NCI-H460 (cell line): ENCODE measurements at places on chromosomes 7 and 10.

GRCh38 chr10:776772-777171 is 87.3 kb upstream of the DIP2C start:
- no peak for DNase-seq

DNA sequence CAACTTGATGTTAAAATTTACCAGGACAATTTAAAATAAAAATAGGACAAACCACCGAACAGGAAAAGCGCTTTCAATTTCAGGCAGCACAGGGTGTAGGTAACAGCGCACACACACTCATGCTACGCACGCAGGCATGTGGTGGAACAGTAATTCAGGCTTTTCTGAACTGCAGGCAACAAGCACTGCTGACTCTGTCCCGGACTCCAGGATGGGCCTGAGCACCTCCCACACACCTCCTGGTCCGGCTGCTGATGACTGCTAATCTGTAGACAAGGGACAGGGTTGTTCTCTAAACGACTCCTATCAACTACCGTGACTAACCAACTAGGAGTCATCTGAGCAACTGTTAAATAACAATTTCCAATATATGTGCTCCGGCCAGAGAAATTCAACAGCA is 192.6 kb upstream of the FRMD4A start:
- no peak for DNase-seq

DNA sequence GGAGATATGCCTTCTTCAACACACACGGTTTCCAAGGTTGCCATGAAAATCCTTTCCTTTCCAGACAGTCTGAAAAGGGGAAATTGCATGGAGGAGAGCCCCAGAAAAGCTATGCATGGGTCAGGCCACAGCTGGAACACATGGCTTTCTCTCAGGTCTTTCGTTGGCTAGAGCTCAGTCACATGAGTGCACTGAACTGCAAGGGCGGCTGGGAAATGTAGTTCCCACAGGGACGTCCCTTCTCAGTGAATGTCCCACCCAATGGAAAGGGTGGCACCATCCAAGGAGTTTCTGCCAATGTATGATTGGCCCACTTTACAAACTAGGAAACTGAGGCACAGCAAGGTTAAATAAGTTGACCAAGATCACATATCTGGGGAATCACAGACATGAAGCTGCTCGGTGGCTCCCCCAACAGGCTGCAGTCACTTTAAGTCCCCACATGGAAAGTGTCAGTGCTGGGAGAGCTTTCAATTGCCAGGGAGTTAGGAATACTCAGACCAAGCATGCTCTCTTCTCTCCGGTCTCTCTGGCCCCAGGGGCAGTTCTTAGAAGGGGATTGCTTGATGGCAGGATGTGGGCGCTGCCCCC is 571.3 kb downstream of the GLRX3 start:
- no peak for DNase-seq

DNA sequence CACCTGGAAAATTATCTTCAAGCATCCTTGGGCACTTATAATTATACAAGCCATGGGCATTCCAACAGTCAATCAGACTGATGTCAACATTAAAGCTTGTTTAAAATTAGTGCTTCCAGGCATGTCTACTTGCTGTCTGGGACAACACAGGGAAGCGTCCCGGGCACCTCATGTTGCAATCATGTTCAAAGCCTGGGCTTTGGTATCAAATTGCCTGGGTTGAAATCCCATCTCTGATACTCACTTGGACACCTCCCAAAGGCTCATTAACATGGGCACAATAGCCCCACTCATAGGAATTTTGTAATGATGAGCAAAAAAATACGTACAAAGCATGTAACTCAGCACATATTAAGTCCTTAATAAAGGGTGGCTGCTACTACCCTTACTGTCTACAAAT is 14.4 kb downstream of the AIFM2 start:
- no peak for DNase-seq

DNA sequence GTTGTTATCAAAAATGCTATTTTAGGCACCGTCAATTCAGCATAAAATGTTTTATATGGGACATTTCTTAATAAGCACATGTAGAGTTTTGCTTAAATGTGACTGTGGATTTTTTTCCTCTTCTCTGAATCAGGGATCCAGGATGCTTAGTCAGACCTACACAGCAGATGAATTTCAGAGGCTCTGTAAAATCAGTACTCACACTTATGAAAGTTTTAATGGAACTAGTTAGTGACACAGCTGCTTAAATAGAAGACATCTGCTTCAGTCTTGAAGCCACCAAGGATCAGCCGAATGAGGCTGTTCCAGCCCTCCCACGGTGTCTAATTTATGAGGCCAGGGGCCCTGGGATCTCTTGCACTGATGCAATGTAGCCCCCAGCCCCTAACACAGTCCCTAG is 136.0 kb downstream of the MYOF start:
- no peak for DNase-seq

DNA sequence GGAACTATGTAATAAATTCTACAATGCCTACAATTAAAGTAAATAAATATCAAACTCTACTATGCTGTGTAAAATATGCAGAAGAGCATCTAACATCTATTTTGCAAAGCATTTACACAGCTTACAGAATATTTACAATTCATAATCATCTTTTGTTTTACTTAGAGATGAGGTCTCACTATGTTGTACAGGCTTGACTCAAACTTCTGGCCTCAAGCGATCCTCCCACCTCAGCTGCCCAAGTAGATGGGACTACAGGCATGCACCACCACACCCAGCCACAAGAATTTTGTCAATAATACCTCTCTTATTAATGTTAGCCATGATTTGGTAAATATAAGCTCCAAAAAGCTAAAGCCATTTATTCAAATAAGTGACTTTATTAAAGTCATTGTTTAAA is 21.9 kb upstream of the CAV2 start:
- no peak for DNase-seq

GRCh38 chr10:586151-586550 is 103.3 kb downstream of the DIP2C start:
- DNase-seq = no peak

DNA sequence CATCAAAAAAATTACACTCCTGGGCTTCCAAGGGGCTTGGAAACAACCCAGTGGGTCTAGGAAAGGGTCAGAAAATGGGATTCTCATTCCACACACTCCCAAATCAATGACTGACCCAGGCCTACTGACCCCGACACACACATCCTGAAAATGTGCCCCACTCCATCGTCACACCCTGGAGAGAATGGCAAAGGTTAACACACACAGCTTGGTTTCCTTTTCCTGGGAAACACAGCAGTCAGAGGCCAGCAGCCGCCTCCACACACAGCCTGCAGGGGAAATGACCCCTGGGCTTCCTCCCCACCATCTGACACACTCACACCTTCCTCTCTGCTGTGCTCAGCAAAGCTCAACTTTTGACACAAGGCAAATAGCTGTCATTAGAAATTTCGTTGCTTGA is 42.9 kb downstream of the SH3PXD2A start:
- no peak for DNase-seq

- DNase-seq = no peak
Observed at GRCh38 chr7:105206985-105207384, 181.7 kb downstream of the SRPK2 start.

GRCh38 chr7:113134025-113134424 is 15.7 kb upstream of the SMIM30 start:
- no peak for DNase-seq

GRCh38 chr7:54725255-54725654 is 33.8 kb downstream of the SEC61G start:
- peak; percentile 19 for DNase-seq

DNA sequence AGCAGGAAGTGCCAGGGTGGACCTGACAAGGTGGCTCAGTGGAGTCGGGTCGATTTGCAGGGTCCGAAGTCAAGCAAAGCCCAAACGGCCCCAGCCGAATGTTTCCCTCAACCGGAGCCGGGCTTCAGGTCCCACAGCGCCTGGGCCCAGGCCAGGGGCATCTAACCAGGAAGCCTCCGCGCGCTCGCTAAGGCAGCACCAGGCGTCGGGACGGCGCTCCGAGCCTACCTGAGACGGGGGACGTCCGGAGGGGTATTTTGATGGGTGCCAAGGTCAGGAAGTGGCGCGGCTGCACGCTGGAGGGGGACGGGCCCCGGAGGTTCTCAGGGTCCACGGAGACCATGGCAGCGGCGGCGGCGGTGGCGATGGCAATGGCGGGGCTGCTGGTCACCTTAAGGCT is 51.5 kb downstream of the TCERG1L start:
- no peak for DNase-seq

GRCh38 chr10:122342293-122343134 is 32.0 kb upstream of the PLEKHA1 start:
- peak; percentile 35 for DNase-seq

DNA sequence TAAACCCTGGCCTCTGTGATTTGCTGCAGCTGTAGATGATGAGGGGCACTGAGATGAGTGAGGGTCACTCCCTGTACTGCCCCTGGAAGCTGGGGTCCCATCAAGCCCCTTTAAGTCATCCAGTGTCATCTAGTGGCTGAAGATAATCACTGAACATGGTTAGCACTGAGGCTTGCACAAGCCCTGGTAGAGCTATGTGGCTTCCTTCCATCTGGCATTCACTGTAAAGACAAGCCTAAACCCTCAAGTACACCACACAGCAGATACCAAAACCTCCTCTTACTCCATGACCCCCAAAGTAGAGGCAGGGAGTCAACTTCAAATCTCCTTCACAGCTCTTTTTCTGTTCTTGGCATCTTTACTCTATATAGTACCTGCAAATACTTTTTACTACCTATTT is 72.7 kb upstream of the MRLN start:
- DNase-seq = no peak

DNA sequence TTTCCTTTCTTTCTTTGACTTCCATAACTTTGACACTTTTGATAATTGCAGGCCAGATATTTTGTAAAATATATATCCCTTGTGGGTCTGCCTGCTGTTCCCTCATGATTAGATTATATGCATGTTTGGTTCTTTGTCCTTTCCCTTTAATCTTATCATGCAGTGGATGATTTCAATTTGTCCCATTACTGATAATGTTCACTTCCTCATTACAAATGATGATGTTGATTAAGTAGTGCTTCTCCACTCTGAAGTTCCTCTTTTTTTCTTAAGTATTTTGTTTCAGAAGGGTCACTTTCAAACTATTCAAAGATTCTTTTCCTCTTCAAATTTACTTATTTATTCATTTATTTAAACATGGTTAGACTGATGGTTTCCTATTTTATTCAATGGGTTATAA is 898.1 kb downstream of the XPNPEP1 start:
- no peak for DNase-seq

GRCh38 chr10:15719049-15719898 is 448 bp downstream of the ITGA8 start:
- DNase-seq = no peak

- no peak for DNase-seq
Observed at GRCh38 chr7:138138244-138138643, 62.0 kb downstream of the AKR1D1 start.

- DNase-seq = no peak
Observed at GRCh38 chr10:86360657-86361056, 5.9 kb downstream of the GRID1 start.

DNA sequence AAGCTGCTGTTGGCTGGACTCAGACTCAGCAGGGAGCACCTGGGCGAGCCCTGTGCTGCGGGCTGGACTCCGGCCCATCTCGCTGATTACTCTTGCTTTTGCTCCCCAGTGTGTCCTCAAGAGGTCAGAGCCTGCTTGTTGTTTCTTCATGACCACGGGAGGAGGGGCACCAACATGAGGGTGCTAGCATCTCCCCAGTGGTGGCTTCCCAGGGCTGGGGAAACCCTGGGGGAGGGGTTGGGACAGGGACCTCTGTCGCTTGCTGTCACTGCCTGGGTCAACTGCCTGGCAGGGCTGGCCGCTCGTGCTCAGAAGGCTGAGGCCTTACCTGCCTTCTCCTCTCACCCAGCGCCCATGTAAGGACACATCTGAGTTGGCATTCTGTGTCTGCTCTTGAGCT is 152.3 kb upstream of the SHH start:
- DNase-seq = no peak

- DNase-seq = no peak
Observed at GRCh38 chr7:100804681-100805431, 22.5 kb downstream of the EPHB4 start.

DNA sequence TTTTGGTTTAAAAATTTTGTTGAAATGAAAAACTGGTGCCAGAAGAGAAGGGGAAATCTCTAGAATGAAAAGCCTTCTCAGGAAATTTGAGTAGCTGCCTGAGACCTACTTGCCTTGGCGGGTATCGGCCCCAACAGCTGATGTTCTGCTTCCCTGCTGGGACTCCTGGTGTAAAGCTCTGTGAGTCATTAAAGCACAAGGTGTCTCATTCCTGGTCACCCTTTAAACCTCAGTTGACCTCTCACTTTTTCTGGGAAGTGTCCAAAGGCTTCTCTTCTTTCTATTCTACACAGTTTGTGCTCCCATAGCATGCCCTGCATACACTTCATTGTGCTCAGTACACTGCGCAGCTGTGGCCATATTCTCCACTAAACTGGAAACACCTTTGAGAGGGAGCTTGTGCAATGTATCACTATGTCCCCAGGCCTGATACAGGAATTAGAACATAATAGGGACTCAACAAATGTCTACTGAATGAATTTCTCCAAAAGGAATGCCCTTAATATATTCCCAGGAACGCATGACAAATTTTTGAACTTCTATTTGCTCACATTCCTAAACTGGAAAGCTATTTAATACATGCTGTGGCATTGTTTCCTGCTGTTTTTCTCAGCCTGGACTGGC is 303.9 kb downstream of the SDHAF3 start:
- DNase-seq = no peak

- DNase-seq = no peak
Observed at GRCh38 chr7:74049997-74050798, 22.2 kb downstream of the ELN start.

GRCh38 chr7:15168489-15168888 is 265.9 kb upstream of the DGKB start:
- DNase-seq = no peak

DNA sequence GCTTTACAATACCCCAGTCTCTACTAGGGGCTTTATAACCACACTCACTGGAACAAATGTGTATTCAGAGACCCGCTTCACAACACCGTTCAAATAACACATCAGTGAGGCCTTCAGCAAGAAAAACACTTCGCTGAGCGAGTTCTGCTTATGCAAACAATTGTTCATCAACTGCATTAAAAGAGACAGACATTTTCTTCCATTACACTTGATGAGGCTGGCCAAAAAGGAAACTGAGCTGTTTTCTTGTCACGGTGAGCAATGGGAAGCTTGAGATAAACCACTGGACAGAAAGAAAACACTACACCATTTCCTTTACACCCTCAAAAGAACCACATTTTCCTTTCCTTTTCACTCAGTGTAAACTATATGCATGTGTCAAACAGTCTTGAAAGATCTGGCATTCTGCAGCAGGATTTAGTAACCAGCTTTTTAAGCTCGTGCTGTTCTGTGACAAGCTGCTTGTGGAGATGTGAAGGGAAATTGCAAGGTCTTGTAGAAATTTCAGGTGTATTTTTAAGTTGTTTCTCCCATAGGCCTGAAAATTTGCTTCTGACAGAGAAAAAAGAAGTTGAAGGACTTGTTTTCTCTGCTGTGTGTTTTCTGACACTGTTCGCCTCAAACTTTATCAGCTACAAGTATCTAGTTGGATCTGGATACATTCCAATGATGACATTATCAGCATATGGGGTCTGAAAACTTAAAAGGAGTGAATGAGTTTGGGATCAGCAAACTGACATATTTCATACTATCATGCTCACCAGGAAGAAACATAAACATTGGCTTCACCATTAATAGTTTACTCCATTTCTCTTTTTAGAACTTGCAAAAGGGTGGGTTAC is 693.1 kb downstream of the PARD3 start:
- DNase-seq = no peak

GRCh38 chr10:127462643-127463295 is 86.3 kb upstream of the NPS start:
- DNase-seq = no peak

GRCh38 chr10:126455766-126456405 is 67.6 kb upstream of the ADAM12 start:
- no peak for DNase-seq

- DNase-seq = no peak
Observed at GRCh38 chr7:140360697-140361229, 37.6 kb downstream of the SLC37A3 start.

- peak; percentile 45 for DNase-seq
Observed at GRCh38 chr10:133245439-133246235, 8.0 kb downstream of the VENTX start.
